ENCODE measurements at places on chromosomes 12 and 14.

GRCh38 chr12:16076557-16076956 lies 165.4 kb downstream of the DERA start:
- no peak for DNase-seq

DNA sequence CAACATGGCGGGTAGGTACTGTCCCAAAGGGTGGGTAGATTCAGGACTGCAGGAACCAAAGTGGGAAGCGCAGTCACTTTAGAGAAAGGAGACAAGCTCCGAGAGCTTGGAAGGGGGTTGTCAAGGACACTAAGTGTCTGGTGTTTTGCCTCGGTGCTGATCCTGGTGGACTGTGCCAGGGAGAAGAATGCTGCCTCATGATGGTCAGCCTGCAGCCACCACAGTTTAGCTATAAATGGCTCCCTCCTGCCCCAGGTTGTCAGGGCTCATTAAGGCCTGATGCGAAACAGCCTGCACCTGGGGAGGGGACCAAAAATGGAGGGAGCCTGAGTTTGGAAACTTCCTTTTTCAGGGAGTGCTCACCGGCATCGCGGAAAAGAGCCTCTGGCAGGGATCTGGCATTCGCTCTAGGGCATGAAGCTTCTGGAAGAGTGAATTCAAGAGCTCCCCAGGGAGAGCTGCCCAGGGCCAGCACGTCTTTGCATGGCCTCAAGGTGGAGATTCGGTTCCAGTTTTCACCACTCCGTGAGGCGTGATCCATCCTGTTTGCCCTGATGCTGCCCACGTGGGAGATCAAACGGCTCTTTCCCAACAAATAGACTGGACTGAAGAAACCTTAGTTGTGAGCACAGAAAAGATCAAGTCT lies 164.0 kb downstream of the FOXN3 start:
- DNase-seq: no peak

DNA sequence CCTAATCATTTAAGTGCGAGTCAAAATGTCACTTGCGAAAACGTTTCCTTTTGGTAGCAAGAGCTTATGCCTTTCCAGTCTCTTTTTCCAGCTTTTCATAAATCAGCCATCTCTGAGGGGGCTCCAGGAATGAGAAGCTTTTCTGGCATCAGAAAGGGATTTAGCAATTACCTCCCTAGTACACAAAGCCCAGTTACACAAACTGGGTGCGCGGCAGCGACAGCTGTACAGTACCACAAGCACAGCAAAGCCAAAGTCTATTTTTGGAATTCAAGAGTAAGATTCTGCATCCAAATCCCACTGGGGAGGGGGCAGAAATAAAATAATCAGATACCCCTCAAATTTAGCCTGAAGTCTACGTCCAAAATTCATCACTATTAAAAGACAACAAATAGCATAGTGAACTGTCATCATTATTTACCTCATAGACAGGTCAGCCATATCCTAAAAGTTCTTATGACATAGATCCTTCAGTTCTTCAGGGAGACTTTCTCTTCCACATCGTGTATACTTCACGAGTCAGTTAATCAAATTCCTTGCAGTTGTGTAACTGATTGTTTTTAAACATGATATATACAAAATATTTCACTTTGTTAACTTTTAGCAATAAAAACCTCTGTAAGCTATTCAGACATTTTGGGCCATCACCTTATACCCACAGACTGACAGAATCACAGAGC lies 150.8 kb downstream of the TTC7B start:
- DNase-seq: no peak

DNA sequence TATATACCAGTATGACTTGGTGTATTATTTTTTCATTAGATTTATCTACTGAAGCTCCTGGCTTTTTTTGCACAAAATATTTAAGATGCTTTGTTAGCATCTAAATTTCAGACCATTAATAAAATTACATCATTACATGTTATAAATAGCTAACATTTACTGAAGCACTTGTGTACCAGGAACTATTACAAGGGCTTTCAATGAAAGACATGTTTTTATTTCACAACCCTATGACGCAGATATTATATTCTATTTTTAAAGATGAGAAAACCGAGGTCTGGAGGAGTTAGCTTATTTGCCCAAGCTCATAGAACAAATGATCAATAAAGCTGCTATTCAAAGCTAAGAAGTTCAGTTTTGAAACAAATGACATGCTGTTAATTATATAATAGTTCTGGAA lies 420.4 kb upstream of the DCN start:
- DNase-seq: no peak

GRCh38 chr14:68016255-68016914 lies 196.8 kb downstream of the RAD51B start:
- no peak for DNase-seq

- no peak for DNase-seq
These were observed 86.5 kb upstream of the SLC38A2 start for GRCh38 chr12:46459111-46459510.

GRCh38 chr14:62244221-62244620 lies 482.0 kb downstream of the SNAPC1 start:
- no peak for DNase-seq

DNA sequence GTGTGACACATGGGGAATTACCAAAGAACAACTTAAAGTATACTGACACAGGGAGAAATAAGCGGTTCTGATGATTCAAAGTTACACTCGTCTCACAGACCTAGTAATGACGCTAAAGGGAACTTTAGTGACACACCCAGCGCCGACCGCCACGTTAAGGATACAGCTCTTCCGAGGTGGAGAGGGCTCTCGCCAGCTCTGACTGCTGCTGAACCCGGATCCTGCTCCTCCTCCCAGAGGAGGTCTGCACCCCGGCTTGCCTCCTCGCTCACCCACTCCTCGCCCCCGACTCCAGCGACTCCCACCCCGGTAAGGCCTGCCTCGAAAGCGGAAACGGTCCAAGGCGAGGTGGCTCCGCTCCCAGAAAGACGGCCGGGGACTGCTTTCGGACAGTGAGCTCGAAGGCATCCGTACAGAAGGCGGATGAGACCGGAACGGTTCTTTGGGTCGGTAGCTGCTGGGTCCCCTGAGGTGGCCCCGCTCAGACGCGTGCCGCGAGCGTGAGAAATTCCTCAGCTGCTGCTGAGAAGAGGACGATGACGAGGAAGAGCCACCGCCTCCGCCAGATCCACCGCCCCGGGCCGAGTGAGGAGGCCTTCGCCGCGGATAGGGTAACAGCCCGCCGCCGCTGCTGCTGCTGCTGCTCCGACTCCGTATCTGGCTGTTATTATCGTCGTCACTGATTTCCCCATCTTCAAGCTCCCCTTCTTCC lies 643 bp downstream of the ZFC3H1 start:
- DNase-seq: no peak

- no peak for DNase-seq
These were observed 10.0 kb upstream of the EEA1 start for GRCh38 chr12:92939116-92939515.

- DNase-seq: no peak
These were observed 22.8 kb downstream of the PPP1R12A start for GRCh38 chr12:79911889-79912656.

GRCh38 chr12:41361738-41362137 lies 173.6 kb downstream of the PDZRN4 start:
- DNase-seq: no peak

- DNase-seq: no peak
These were observed 110.9 kb downstream of the GPATCH2L start for GRCh38 chr14:76262641-76263040.

- no peak for DNase-seq
These were observed 132.0 kb upstream of the CCND2 start for GRCh38 chr12:4141348-4142270.

DNA sequence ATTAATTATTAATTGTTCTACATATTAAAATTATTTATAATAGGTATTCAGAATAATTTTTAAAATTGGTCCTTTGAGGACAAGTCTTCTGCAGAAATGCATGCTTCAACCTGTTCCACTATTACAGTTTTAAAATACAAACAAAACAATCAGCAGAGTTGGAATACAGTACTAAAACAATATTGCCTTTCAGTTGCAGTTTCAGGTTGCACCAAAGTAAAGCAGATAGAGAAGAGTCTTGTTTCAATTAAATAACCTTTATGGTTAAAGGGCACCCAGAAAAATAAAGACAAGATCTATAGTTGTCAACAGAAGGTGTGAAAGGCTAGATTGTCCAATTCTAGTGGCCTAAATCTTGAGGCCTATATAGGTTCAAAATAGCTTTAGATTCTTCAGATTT lies 424.5 kb downstream of the FOXG1 start:
- DNase-seq: no peak

DNA sequence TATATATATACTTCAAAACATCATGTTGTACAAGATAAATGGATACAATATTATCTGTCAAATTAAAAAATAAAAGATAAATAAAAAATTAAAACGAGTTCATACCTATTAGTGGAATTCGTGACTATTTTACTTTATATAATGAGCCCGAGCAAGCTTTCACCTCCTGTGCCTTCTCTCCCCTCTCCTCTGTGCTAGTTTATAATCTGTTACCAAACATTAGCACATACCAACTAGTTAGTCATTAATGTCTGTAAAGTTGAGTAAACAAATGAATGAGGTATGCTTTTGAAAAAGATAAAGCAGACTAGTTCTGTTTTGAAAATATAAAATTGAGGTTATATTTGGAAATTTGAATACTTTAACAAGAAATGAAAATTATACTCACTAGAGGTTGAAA lies 84.0 kb downstream of the LRRC9 start:
- DNase-seq: no peak

GRCh38 chr12:88435334-88436076 lies 144.8 kb downstream of the KITLG start:
- DNase-seq: no peak

DNA sequence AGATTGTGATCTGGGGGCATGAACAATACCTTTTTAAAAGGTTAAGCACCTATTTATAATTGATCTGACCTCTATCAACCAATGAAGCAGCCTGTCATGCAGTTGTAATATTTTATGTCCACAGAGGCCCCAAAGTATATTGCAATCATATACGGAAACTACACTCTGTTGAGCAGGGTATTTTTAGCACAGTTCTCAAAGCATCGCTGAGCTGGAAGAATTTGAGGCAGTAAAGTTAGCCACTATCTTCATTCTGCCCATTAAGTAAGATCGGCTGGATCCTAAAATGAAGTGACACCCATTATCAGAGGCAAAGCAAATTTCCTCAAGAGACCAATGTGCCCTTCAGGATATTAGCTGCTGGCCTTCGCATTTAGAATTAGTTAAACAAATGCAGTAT lies 47.7 kb upstream of the GRIP1 start:
- DNase-seq: no peak

DNA sequence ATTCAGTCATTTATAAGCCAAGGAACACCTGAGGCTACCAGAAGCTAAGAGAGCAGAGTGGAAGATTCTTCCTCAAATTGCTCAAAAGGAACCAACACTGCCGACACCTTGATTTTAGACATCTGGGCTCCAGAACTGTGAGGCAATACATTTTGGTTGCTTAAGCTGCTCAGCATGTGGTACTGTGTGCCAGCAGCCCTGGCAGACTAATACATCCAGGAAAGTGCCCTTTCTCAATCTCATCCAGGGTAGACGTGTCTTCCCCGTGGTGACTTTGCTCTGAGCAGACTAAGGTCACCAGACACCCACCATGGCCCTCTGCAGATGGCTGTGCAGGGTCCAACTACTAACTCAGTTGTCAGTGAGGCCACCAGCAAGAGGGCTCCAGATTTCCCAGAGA lies 122.8 kb downstream of the VRK1 start:
- no peak for DNase-seq

DNA sequence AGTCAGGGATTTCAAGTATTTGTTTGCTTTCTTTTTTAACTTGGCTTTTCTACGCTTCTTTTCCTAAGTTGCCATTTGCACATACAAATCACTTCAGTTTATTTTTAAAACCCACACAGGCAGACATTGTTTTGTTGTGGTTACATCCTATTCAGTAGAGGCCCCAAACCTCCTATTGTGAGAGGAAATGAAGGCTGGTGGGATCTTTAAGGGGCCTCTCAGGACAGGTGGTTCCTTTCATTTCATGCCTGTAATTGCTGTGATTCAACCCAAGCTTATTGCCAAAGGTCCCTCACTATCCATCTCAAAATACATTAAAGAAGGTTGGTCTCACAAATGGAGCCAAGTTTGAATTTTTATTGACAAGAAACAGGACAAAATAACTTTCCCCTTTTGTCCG lies 257.1 kb downstream of the ADAMTS20 start:
- no peak for DNase-seq

DNA sequence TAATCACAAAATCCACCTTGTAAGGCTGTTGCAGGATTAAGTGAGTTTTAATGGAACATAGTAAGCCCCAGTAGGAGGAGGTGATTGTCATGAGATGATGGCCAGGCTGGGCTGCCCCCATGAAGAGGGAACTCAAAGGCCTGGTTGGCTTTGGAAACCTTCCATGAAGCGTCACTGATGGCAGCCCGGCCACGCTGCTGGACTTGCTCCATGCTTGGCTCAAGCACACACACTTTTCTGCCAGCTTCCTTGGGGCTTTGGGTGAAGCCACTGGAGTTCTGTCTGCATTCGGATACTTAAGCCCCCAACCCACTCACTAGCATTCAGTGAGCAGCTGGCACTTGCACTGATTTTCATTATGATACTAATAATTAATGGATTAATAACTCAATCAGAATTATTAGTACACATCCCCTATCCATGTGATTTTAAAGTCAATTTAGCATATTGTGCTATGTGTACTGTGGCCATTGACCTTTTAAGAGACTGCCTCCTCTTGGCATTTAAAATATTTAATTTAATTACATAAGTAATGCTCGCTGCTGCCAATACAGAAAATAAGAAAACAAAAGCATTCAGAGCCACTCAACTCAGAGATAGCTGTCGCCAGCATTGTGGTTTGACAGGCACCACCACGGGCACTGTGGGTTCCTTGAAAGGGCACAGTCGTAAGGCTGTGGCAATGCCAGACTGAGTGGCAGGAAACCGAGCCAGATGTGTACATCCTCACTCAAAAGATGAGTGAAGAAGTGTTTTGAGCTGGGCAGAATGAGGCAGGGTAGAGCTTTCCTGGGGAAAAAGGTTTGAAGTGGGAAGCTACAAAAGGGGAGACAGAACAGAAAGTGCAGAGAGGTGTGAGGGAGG lies 15.9 kb downstream of the KRT85 start:
- no peak for DNase-seq

DNA sequence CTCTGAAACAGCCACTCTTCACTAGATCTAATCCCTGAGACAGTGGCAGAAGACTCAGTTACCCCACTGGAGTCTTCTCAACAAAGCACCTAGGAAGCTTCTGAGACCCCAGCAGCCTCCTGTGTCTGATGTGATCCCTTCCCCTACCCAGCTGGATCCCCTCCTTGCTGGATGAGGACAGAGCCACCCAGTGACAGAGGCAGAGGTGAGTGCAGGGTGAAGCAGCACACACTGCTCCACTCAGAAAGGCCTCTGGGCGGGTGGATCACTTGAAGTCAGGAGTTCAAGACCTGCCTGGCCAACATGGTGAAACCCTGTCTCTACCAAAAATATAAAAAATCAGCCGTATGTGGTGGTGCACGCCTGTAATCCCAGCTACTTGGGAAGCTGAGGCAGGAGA lies 2.7 kb downstream of the SPRYD3 start:
- DNase-seq: no peak

- no peak for DNase-seq
These were observed 50.1 kb upstream of the BCL11B start for GRCh38 chr14:99321955-99322730.
